Tibial artery (tissue), 4 donors: ENCODE measurements at places on chromosomes 4 and X.
A peak's percentile ranks its signal among the peaks of the same experiment; 100 is the strongest.

- no peak for DNase-seq
Observed at GRCh38 chrX:147228153-147228552, 413.6 kb upstream of the CXorf51A start.

- DNase-seq = no peak
Observed at GRCh38 chr4:7873881-7874280, 65.8 kb downstream of the AFAP1 start.

- no peak for DNase-seq
Observed at GRCh38 chr4:15159477-15160019, 157.3 kb downstream of the CPEB2 start.

GRCh38 chrX:133307637-133308498 is 89.7 kb upstream of the TFDP3 start:
- peak; percentile 20 for DNase-seq

DNA sequence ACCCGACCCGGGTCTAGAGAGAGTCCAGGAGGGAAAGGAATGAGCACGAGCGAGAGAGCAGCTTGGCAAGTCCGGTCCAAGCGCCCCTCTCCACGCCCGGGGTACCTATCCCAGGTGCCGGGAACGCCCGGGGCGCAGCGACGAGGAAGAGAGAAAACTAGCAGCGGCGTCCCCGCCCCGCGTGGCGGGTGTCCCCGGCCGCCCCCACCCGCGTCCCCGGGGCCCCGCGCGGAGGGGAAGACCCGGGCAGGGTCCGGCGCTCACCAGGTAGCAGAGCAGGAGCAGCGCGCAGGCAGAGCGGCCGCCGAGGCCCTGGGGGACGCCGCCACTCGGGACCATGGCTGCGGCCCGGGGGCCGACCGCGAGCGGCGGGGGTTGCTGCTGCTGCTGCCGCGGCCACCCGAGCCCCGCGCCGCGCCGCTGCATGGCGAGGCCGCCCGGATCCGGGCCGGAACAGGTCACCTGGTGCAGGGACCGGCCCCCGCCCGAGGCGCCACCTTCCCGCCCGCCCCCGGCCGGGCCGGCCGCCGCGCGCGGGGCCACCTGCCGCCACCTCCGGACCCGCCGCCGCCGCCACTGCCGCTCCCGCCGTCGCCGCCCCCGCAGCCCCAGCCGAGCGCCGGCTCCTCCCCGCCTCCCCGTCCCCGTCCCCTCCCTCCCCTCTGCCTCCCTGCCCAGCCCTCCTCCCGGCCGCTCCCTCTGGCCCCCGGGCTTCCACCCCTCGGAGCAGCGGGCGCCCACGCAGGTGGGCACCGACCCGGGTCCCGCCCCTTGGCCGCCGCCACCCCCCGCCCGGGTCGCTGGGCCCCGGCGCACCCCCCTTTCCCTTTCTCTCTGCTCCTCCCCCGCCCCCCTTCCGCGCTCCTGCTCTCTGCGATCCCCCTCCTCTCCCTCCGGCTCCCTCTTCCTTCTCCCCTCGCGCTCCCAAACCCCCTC is at the start of gene SEL1L3:
SEL1L3 (minus strand) TSS at position 578 of the 936 bp plus-strand sequence; CDS start at position 426, 152 bp downstream.
- no peak for DNase-seq

- no peak for DNase-seq
Observed at GRCh38 chr4:167469436-167469835, 235.1 kb upstream of the SPOCK3 start.

DNA sequence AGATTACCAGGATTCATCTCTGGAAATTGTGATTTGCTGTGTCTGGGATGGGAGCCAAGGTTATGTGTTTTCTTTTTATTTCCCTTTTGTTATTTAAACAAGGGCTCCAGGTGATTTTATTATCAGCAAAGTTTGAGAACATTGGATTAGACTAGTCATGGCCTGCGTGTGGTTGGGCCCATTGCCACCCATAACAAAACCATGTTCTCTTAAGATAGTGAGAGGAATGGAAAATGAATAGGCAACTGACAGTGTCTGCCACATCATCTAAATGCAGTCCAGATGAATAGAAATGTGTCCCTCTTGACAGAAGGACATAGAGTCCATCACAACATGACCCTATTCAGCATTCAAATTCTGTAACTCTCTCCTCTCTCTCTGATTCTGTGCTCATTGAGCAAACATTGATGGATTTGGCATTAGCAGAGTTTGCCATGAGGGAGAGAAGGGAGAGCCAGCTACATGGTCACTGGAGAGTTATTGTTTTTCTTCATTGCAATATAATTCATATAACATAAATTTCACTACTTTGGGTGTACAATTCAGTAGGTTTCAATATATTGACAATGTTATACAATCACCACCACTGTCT is 11.7 kb downstream of the XK start:
- no peak for DNase-seq

GRCh38 chrX:42732506-42732905 is 45.5 kb downstream of the PPP1R2C start:
- no peak for DNase-seq

DNA sequence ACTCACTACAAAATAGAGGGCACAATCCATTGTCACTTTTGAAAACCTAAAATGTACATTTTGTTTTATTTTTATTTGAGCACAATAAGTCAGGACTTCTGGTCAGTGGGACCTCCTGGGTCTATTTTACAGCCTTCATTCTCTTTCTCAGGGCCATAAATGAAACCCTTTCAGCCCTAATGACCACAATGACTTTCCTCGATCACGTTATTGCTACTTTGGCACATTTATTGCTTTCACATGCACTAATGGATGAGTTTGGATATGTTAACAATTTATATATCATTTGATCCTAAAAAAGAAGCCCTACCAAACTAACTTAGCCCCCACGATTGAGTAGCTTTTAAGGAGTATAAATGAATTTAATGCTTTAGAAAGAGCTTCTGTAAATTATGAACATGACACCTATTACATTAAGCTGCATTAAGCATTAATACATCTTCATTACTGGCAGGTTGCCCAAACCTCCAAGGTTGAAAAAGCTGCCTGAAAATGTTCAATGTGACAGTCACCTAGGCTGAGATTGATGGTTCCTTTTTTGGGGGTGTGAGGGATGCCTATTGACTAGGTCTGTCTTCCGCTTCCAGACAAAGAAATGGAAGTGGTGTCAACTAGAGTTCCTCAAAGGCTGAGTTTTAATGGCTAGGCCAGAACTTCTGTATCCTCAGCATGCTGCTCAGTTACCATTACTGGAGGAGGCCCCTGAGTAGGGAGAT is 296.4 kb downstream of the GPAT3 start:
- DNase-seq = no peak

- no peak for DNase-seq
Observed at GRCh38 chrX:76428243-76429130, 977 bp downstream of the MAGEE1 start.

DNA sequence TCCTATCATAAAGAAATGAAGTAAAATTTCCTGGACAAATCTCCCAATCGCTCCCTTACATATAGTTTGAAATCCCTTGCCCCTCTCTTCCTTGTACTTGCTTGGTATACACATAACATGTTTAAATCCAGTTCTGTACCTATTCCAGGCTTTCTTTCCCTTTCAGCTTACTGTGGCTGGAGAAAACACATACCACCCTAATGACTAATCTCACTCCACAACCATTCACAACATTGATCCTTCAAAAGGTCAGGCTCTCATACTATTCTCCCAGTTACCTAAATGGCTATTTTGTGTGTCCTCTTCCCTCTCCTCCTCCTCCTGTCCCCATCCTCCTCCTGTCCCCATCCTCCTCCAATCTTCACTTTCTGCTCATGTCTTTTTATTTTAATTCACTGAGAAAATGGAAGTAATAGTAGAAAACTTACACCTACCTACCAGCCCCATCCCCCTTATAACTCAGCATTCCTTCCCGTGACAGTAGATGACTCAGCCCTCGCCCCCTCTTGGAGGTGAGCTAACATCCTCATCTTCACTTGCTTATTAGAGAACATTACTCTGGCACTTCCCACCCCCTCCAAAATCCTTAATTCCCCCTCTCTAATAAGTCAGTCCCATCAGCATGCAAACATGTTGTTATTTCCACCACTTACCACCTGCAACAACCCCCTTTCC is 77.5 kb downstream of the IL15 start:
- DNase-seq = no peak

GRCh38 chr4:184357772-184358171 is 116.6 kb downstream of the IRF2 start:
- no peak for DNase-seq

- DNase-seq = no peak
Observed at GRCh38 chr4:143016171-143016570, 168.5 kb upstream of the USP38 start.

DNA sequence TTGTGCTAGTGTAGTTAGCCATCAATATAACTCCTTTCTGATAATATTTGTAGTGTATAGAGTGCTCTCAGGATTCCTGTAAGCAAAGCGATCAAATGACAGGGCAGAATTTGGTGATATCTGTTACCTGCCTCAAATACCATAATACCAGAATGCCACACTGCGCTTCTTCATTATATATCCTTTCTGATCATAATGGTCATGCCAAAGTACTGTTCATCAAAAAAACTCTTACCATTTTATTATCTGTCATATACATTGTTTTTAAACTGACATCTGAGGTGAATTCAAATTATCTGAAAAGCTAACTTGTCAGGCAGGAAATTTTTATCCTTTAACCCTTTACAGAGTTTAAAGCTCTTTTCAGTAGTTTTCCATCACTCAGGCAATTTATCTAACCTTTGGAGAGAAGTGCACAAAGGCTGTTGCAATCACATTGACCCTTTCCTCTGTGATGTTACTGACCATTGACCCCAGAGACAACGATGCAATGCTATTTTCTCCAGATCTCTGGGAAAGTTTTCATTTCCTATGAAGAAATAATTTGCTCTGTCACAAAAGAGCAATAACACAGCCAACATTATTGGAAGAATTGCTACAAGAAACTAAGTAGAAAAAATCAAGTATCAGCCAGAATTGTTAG is 37.4 kb downstream of the UGT2B4 start:
- no peak for DNase-seq

DNA sequence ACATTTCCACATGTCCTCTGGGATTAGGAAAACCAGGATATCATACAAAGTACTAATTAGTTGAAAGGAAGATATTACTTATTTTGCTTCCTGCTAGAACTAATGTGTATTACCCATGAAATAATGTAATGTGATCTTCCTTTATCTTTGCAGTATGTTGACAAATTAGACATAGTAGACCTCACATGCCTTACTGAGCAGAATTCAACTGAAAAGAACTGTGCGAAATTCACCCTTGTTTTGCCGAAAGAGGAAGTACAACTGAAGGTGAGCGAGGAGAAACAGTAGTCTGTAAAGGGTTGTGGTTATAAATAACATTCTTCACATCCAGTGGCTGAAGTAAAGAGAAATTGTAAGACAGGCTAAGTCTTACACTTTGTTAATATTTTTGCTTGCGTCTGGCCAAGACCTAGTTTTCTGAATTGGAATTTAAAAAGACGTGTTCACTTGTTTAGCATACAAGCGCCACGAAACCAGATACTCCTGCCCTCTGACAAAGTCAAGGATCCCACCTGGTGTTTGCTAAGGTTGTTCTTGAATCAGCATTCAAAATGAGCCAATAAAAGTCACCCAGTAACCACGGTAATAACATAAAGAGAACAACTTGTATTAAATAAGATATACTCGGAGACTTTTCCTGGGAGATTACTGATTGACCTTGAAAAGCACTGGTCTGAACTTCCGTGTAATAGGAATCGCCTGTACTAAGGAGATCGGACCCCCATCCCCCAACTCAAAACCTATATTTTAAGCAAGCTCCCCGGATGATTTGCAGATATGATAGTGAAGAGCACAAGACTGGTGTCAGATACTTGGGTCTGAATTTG is 16.9 kb downstream of the STAP1 start:
- no peak for DNase-seq

DNA sequence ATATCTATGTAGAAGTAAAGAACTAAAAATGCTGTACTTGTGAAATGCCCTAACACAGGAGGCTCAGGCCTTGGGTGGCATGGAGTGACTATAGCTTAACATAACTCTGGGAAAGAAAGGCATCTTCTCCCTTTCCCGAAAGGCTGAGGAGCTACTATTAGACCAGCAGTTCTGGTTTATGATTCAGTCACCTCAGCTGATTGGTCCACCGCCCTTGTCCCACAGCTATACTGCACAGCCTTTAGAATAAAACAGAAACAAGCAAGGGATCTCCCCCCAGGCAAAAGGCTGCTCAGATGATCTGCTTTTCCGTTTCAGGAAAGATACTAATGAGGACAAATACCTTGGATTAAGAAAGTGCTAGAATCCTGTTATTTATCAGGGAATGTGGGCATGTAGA is 171.3 kb downstream of the SNCA start:
- no peak for DNase-seq
